Mesothelial cell of epicardium (in vitro differentiated cells): ENCODE measurements at places on chromosomes 16 and 17.

DNA sequence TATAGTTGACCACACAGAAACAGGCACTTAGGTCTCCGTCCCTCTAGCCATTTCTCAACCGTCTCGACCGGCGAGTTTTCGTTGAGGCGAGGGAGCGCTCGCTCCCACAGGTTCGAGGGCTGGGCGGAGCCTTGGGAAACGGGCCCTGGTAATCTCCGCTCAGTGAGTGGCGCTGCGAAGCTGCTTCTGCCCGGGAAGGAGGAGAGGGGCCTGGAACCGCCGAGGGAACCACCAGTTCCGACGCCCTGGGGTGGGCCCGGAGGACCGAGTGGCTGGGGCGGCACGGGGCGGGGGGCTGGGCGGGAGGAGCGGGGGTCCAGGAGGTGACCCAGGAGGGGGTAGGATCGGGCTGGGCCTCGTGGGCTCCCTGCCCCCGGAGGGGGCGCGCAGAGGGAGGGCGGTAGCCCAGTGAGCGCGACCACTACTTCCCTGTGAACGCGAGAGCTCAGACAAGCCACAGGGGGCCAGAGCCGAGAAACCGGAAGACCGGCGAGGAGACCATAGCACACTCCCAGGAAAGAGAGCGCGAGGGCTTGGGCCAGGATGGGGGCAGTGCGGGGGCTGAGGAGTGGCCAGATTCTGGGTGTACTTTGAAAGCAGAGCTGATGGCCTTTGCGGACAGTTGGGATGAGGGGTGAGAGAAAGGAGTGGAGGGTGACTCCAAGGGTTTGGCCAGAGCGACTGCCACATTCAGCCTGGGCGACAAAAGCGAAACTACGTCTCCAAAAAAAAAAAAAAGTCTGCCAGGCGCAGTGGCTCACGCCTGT is 29.9 kb upstream of the ARL4D start:
- DNase-seq: peak; percentile 75
- no peaks in the 10 kb centered on the region for H3K27me3 ChIP-seq
- H3K36me3 ChIP-seq: no peaks in the 10 kb centered on the region
- peak overlapping the region; percentile 100 for H3K27ac ChIP-seq
- peaks cover 35% of the 10 kb centered on the region for H3K4me1 ChIP-seq
- peak overlapping the region; percentile 71 for H3K4me3 ChIP-seq

- no peak overlapping the region for H3K4me3 ChIP-seq
- no peaks in the 10 kb centered on the region for H3K36me3 ChIP-seq
- no peak for DNase-seq
- peaks cover 16% of the 10 kb centered on the region for H3K4me1 ChIP-seq
Measured at GRCh38 chr17:76519048-76519966, 18.1 kb upstream of the RHBDF2 start.

GRCh38 chr17:3663102-3664011 is 5.0 kb downstream of the TAX1BP3 start:
- H3K27me3 ChIP-seq: no peaks in the 10 kb centered on the region
- no peak for DNase-seq
- H3K4me1 ChIP-seq: peaks cover 32% of the 10 kb centered on the region

- H3K4me3 ChIP-seq: no peak overlapping the region
- H3K36me3 ChIP-seq: no peaks in the 10 kb centered on the region
- no peak overlapping the region for H3K27ac ChIP-seq
Measured at GRCh38 chr16:49886554-49887094, 30.7 kb upstream of the ZNF423 start.
